Stimulated activated CD4-positive, alpha-beta T cell treated with anti-CD3 and anti-CD28 coated beads, TNF-alpha, amount 100 ng/mL, for 1 hour (primary cell): ENCODE measurements at places on chromosomes 6 and 20.

DNA sequence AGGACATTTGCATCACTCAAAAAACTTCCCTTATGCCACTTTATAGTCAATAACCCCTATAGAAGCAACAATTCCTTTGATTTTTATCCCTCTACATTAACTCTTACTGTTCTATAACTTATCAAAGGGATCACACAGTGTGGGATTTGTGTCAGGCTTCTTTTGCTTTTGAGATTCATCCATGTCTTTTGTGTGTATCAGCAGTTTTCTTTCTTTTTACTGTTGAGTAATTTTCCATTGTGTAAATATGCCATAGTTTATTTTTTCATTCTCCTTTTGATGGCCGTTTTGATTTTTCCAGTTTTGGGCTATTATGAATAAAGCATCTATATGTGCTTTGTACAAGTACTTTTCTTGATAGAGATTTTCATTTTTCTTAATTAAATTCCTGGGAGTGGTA is 657.9 kb downstream of the EPM2A start:
- no peak for DNase-seq

DNA sequence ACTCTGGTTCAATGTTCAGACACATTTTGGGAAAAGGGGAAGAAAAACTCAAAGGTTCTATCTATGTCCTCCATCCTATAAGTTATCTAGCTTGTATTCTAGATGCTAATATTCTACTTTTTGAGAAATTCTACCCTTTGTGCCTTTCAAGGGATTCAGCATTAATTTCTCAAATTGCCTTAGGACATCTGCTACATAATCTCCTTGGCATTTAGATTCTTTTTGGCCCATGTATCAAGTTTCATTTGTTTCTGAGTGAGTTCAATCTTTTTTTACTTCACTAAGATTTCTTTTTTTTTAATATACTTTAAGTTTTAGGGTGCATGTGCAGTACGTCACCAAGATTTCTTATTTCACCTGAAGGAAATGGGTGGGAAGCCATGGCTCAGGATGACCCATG is 232.7 kb upstream of the TENT5A start:
- DNase-seq, result no peak

DNA sequence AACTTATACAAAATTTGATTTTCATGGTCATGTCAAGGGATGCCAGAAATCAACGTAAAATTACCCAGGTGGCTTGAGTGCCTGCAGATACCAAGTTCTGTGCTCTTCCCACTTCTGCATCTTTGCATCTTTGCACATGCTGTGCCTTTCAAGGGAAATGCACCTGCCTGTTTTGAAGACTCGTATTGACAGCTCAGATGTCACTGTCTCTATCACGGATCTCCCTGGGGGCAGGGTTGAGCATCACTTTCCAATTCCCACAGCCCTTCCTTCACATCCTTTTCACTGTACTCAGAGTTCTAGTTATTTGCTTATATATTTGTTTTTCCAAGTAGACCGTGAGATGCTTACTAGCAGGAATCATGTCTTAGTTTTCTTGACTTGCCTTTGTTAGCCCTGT is 274.2 kb downstream of the CDH26 start:
- DNase-seq, result no peak

- no peak for DNase-seq
These were observed 1.9 kb downstream of the DDAH2 start for GRCh38 chr6:31727034-31727716.
